HL-60 (cell line): ENCODE measurements at places on chromosomes 3 and 15.

- DNase-seq: no peak
These were observed 19.6 kb downstream of the CHRD start for GRCh38 chr3:184399410-184399809.

DNA sequence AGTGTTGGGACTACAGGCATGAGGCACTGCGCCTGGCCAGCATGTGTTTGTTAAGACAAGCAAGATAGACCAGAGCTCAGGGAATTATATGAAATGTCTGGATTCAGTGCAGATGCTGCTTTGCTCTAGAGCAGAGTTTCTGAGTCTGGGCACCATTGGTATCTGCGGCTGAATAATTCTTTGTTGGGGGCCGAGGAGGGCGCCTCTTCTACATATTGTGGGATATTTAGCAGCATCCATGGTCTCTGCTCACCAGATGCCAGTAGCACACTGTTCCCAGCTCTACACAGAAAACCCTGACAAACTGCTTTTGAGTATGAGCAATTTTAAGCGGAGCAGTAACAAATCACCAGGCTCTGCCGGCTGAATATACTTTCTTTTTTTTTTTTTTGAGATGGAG, 3.6 kb upstream of the LDHAL6B start:
- no peak for DNase-seq

GRCh38 chr3:13462125-13462629, 17.9 kb upstream of the HDAC11 start:
- no peak for DNase-seq

DNA sequence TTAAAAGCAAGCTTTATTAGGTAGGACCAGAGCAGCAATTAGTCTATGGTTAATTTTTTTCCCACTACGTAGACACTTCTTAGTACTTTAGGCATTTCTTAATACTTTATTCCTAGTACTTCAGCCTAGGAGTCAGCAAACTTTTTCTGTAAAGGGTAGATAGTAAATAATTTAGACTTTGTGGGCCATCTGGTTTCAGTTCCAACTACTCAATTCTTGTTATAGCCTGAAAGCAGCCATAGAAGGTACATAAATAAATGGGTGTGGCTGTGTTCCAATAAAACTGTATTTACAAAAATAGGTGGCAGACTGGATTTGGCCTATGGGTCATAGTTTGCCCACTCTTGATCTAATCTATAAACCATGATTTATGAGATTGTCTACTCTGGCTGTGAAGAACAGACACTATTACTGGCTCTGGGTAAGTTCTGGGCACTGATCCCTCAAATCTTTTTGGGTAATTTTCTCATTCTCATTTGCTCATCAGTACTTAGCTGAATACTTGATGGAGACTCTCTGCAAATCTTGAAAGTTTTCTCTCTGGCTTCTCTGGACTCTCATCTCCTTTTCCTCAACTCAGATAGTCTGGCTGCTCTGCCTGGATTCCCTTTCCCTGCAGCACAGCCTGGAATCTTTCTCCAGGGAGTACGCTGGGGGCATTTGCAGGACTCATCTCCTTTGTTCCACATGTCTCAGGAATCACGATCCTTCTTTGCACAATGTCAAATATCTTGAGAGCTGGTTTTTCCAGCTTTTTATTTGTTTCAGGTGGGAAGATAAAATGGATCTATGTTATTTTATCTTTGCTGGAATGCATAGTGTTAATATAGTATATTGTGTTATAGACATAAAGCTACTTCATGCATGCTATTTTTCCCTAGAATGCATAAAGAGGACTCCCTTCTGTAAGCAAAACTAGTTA, 524.8 kb upstream of the TBL1XR1 start:
- no peak for DNase-seq

DNA sequence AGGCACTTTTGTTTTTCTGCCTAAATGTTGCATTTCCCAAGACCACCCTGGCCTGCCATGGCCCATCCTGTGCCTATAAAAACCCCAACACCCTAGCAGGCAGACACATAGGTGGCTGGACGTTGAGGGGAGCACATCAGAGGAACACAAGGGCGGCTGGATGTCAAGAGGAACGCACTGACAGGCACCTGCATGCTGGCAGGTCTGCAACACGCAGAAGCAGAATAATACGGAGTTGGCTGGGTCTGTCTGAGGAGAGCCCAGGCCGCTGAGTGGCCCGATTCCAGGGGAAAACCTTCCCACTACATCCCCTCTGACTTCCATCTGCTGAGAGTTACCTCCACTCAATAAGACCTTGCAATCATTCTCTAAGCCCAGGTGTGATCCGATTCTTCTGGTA, 765.6 kb downstream of the PLOD2 start:
- no peak for DNase-seq

DNA sequence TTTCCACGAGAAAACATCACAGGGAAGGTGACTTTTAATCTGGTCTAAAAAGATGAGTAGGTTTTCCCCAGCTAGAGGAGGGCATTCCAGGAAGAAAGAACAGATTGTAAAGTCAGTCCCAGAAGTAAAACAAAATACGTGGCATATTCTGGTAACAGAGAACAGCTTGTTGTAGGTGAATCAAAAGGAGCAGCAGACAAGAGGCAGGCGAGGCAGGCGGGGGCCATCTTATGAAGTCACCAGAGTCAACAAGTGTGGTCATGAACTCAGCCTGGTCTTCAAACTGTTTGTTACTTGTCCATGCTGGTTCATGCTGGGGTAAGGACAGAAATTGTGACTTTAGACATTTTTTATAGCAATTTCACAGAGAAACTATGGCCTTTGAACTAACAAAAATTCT, 4.0 kb upstream of the POPDC2 start:
- no peak for DNase-seq

- peak; percentile 37 for DNase-seq
These were observed 84.9 kb upstream of the ACP3 start for GRCh38 chr3:132232231-132232792.
